ENCODE measurements at places on chromosomes 5 and 9.

DNA sequence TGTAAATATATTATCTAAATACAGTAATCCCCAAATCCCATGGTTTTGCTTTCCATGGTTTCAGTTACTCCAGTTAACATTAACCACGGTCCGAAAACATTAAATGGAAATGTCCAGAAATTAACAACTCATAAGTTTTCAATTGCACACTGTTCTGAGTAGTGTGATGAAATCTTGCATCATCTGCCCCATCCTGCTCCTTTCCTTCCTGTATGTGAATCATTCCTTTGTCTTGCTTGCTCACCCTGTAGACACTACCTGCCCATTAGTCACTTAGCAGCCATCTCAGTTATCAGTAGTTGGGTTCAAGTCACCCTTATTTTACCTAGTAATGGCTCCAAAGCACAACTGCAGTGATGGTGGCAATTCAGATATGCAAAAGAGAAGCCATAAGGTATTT, 1568.5 kb upstream of the WWC1 start:
- no peak for DNase-seq

DNA sequence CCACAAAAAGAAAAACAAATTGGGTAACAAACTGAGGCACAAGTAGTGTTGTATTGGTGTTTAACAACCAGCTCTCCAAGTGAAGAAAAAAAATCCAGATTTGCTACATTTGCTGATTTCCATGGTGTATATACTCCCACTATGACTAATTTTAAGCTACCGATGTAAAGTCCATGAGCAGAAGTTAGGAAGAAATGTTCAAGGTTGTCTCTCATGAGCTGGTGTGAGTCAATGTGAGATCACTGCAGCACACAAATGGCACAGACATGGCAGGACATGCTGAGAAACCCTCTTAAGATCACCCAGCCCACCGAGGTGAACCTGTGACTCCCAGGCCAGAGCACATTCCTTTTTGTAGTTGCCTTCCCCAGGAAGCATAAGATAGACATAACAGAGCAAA, 36.2 kb downstream of the SLC44A1 start:
- no peak for DNase-seq

- no peak for DNase-seq
Observed at GRCh38 chr5:106374956-106375355, 1295.8 kb downstream of the EFNA5 start.

DNA sequence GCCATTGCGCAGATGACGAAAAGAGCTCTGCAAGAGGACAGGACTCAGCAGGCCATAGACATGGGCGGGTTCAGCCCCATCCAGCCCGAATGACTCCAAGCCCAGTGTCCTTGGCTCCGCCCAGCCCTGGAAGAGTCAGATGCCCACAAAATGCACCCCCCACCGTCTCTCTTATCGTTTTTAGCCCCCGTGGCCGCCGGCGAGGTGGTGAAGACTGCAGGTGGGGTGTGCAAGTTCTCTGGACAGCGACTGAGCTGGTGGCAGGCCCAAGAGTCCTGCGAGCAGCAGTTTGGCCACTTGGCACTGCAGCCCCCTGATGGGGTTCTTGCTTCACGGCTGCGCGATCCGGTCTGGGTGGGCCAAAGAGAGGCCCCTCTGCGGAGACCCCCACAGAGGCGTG, 2.1 kb downstream of the ADGRD2 start:
- no peak for DNase-seq

DNA sequence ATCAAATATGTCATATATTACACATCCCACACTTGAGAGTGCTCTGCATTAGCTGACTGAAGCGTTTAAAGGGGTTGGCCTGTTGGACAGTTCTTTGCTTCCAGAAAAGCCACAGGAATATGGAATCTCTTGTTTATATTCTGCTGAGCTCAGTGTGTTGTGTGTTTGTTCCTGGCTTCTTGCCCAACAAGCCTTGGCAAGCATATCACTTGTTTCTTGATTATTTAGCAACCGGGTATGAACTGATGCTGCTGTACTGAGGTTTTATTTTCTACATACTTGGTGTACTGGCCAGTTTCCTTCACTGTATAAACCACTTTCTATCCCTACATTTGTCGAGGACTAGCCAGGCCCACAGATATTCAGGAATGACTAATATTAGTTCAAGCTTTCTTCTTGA, 378.9 kb downstream of the KCTD16 start:
- peak; percentile 58 for DNase-seq

DNA sequence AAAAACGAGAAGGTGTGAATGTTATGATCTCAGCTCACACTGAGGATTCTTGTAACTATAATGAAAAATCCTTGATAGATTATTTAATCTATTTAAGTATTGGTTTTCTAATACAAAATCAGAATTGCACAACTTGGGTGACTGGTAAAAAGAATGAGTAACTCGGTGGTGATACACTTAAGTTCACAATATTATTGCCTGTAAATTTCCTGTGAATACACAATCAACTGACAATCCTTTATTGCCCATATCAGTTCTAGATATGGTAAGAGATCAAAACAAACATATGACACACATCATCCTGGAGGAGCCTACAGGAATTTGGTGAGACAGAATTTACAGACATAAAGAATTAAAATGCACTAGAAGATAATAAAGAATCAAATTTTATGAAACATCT, 14.1 kb upstream of the LURAP1L start:
- no peak for DNase-seq

DNA sequence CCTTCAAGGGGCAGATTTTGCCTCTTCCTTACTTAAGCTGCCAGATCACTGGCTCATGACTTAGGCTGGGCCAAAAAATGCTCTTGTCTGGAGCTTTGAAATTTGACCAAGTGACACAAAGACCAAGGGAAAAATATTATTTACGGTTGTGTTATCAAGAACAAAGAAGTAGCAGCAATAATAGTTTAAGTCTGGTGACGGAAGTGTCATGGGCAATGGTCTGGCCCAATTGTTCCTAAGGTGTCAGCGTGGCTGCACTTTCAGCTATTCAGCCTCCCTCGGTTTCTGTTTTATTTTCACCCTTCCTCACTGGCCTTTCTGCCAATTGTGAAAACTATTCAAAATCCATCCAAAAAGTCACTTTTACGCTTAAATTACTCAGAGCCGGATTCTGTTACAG, 185.3 kb downstream of the CDH18 start:
- peak; percentile 31 for DNase-seq

- DNase-seq = no peak
Observed at GRCh38 chr5:31611002-31611401, 27.9 kb upstream of the PDZD2 start.

GRCh38 chr9:35515766-35516165, 25.9 kb downstream of the RUSC2 start:
- DNase-seq = no peak

DNA sequence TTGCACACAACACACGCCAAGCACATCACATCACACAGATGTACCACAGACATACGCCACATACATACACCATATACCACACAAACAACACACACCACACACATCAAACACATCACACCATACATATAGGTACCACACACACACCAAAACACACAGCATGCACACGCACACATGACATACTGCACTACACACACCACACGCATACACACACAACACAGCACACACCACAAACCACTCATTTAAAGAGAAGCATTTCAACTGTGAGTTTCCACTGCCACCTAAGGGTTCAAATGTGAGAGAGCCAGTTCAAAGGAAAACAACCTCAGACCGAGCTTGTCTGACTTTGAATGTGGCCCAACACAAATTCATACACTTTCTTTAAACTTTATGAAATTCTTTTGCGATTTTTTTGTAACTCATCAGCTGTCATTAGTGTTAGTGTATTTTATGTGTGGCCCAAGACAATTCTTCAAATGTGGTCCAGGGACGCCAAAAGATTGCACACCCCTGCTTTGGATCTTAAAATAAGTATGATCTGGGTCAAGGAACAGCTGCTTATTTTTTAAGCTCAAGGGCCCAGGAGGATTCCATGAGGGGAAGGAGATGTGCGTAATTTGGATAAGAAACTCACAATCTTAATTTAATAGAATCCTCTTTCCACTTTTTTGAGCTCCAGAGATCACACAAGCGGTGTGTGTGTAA, 494.6 kb downstream of the GADD45G start:
- peak; percentile 80 for DNase-seq

GRCh38 chr5:115386657-115387056, 90.2 kb upstream of the CCDC112 start:
- DNase-seq = no peak

DNA sequence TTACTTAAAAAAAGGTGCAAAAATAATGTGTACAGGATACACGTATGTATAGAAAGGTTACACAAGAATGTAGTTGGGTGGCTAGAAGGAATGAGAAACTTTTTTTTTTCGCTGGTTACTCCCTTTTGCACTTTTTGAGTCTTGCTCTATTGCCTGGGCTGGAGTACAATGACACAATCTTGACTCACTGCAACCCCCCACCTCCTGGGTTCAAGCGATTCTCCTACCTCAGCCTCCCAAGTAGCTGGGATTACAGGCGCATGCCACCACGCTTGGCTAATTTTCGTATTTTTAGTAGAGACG, 15.8 kb downstream of the FBXW11 start:
- no peak for DNase-seq

DNA sequence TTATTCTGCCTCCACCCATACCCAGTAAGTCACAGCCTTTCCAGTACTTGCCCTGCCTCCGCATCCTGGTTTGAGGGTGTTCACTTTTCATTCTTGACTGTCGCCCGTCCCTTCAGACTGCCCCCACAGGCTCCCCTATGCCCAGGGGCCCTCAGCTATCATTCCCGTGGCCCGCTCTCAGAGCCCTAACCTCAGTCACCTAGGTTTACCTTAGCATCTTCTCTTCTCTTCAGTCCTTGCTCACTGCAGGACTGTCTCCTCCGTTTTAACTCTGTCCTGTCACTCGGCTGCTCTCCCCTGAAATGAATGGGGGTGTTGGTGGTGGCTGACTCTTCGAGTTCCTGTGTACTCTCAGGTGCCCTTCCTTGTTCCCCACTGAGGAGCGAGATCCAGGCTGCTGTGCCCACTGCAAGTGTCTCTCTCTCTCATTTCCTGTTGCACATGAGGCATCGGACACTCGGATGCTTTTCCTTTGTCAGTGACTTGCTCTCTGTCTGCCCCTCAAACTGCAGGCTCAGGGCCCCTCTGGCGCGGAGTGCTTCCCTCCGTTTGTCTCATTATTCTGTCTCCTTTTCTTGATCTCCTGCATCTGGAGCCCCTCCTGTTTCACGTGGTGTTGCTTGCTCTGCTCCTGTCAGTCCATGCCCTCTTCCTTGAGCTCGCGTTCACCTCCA, 89.8 kb downstream of the CACNA1B start:
- peak; percentile 13 for DNase-seq

- no peak for DNase-seq
Observed at GRCh38 chr9:107867738-107868137, 378.2 kb upstream of the KLF4 start.

GRCh38 chr9:124527781-124528180, 20.6 kb upstream of the NR5A1 start:
- no peak for DNase-seq

GRCh38 chr5:126645132-126645531, 44.4 kb downstream of the PHAX start:
- DNase-seq = no peak

DNA sequence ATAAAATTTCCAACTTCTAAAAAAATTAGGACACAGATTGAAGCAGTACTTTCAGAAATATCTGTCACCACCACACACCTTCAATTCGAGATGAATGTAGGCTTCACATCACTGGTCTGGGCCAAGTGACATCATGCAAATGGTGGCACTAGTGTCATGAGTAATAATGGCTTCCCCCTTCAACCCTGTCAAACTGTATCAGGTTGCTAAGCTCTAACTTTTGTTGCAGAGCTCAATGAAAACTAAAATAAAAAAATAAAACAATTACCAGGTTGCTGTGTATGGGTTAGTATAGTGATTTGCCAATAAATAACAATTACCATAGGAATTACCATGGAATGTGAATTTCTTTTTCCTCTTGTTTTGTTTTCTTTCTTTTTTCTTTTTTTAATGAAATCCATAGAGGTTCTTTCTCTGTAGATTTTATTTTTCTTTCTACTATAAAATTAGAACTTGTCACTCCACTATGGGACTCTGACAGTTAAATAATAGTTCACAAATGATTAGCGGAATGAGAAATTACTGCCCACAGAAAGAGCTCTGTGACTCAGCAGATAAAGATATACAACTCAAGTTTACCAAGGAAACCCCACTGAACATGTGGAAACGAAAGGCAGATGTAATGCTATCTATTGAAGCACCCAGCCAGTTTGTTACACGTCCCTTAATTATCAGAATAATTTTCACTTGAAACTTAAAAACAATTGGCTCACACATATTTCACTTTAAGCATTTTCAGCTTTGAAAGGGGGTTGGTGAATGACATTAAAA, 783.8 kb upstream of the WWC1 start:
- no peak for DNase-seq

GRCh38 chr5:61071526-61071925, 90.7 kb downstream of the SMIM15 start:
- DNase-seq = no peak

- DNase-seq = peak; percentile 37
Observed at GRCh38 chr5:106019261-106019660, 1651.5 kb downstream of the EFNA5 start.

- DNase-seq = no peak
Observed at GRCh38 chr5:157502143-157502647, 42.2 kb downstream of the NIPAL4 start.

- no peak for DNase-seq
Observed at GRCh38 chr9:8235489-8235888, 435.9 kb upstream of the DMAC1 start.

GRCh38 chr5:107331882-107332281, 338.9 kb downstream of the EFNA5 start:
- no peak for DNase-seq

GRCh38 chr5:103475629-103476240, 86.9 kb downstream of the NUDT12 start:
- peak; percentile 90 for DNase-seq

GRCh38 chr5:90709323-90710155, 150.9 kb downstream of the ADGRV1 start:
- peak; percentile 58 for DNase-seq

- no peak for DNase-seq
Observed at GRCh38 chr9:122071715-122072114, 21.4 kb downstream of the TTLL11 start.

- DNase-seq = no peak
Observed at GRCh38 chr5:93320920-93321445, 260.0 kb downstream of the NR2F1-AS1 start.

DNA sequence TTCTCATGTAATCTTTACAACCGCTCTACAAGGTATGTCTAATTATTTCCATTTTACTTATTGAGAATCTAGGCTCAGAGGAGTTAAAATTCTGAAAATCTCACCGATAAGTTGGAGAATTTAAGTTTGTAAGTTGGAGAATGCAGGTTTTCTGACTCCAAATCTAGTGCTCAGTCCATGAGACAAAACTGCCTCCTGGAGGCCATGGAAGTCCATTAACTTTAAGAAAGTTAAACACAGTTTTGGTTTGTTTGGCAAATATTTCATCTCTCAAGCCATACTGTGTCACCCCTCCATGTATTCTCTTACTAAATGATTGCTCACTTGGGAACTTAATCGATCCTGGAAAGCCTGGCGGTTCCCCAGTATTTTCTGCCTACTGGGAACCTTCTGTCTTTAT, 52.6 kb downstream of the INIP start:
- DNase-seq = no peak

- DNase-seq = peak; percentile 4
Observed at GRCh38 chr5:180720486-180720885, 19.4 kb downstream of the OR2Y1 start.

- DNase-seq = no peak
Observed at GRCh38 chr9:34665067-34665380, 2.6 kb upstream of the CCL27 start.
